ENCODE measurements at places on chromosomes 11 and 22.
A peak's percentile ranks its signal among the peaks of the same experiment; 100 is the strongest.

DNA sequence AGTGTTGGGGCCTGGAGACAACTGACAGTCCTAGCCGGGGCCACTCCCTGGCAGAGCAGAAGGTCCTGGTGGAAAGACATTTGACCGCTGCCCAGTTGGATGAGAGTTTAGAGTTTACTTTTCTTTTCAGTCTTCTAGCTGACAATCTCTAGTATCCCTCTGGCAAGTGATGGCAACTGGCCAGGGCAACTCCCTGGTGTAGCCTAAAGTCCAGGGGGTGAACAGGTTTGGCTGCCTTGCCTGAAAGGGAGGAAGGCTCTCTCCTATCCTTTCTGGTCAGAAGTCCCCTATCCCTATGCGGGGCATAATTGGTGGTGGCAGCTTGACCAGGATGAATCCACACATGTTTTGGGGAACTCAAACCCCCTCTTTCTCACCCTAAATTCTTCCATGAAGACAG lies 16.8 kb upstream of the MSANTD2 start:
- no peak for DNase-seq

DNA sequence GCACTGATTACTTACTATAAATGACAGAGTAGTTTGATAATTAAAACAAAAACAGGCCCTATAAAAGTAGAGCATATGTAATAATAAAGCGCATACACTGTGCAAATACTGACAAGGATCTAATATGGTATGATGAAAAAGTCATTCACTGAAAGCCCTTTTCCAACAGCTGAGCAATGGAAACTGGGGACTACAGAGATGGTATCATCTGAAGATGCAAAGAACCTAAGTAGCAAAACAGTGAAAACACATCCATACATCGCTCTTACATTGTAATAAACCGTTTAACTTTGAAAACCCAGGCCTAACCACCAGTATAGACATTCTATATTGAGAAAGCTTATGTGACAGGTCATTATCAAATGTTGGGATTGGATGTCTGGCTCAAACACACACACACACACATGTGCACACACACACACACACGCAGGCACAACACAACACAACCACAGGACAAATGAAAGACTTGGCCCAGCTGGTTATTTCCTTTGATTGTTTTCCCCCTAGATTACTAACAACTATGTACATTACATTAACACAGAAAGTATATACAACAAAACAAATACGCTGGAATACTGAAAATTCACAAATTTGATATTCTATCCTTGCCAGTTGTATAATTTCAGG lies 119.5 kb downstream of the APOL5 start:
- DNase-seq, result no peak

- DNase-seq, result no peak
Measured at GRCh38 chr11:107819361-107820014, 39.1 kb downstream of the SLC35F2 start.

DNA sequence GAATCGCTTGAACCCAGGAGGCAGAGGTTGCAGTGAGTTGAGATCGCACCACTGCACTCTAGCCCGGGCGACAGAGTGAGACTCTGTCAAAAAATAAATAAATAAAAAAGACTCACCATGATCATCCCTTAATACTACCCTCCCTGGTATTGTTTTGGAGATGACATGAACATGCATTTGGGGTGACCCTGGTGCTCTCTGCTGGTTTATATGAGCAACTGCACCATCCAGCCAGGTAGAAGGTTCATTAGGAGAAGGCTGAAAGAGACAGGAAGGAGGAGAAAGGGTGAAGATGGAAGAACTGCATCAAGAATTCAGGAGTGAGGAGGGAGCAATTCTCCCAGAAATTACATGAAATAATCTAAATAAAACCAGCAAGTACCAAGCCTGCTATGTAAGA lies 37.8 kb downstream of the SLC5A1 start:
- peak; percentile 71 for DNase-seq

DNA sequence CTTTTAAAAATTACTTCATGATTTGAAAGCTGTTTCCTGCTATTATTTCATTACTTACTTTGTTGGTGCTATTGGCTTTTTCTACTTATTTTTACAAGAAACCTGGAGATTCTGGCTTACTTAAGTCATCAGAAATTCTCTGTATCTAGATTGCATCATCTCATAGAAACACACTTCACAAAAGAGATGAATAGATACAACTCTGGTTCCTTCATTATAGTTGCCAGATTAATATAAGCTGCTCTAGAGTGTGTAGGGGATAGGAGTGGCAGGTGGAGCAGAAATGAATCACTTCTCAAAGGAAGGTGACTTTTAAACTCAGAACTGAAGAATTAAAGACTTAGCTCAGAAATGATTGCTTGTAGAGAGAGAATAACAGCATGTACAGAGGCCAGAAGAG lies 20.0 kb downstream of the CYP2R1 start:
- DNase-seq, result no peak
